ENCODE measurements at places on chromosomes 4 and X.

DNA sequence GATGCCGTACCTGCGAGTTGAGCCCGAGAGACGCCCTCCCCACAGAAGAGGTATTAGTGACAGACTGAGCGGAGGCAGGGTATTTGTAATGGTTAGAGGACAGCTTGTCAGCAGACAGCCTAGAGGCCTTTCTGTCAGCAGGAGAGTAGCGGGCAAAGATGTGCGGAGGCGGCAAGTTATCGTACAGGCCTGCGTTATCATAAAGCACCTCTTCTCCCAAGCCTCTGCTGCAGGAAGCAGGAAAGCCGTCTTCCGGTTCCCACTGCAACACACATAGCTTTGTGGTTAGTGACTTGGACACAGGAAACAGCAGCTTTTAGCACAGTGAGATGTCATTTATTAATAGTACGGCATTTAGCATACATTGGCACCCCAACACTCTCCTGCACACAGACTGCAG, 158.3 kb downstream of the AFAP1 start:
- no peak for DNase-seq

GRCh38 chr4:16897991-16898827, at the start of gene LDB2:
TSS of gene LDB2 (minus strand) at chr4:16898645.
- no peak for DNase-seq

- no peak for DNase-seq
Observed at GRCh38 chrX:13891377-13892140, 74.7 kb upstream of the GPM6B start.

DNA sequence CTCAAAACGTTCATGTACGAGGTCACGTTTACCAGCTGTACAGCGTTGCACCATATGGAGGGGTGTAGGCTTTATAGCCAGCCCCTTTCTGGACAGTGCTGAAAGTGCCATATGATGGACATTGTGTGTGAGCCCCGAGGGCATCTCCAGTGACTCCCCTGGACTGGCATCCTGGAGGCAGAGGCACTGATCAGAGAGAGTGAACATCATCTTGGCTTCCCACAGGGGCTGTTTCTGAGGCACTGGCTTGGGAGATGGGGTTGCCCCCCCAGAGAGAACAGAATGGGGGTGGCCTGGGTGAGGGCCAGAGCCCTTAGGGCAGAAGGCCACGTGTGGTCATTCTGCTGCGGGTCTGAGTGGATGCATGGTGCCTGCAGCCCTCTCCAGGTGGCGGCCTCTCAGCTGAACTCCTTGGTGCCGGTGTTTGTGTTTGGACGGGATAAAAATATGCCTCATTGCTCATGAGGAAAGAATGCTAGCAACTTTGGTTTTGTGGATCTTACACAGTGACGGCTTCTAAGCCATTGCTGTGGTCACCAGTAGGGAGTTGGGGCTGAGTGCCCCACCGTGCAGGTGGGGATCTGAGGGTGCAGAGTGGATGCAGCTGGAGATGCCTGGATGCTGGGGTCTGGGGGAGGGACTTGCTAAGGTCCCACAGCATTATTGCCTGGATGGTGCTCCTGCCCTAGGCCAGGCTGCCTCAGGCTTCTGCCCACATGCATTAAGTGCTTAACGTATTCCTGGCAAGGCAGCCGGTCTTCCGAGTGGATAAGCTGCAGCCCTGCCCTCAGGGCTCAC, 3.4 kb downstream of the WFS1 start:
- DNase-seq = no peak

DNA sequence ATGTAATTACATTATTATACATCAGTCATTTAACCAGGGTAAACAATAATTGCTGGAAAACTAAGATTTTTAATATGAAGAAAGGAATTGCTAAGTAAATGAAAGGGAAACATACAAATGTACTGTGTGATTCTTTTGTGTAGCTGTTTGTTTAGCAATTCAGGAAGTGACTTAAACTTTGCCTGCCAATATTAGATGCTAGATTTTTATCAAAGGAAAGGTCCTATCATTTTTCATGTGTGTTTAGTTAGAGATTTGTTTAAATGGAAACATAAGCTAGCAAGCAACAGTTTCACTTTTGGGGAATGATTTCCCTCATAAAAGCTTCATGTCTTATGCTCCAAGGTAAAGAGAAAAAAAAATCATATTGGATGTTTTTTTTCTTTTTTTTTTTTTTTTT, 95.1 kb upstream of the LIMCH1 start:
- DNase-seq = no peak

DNA sequence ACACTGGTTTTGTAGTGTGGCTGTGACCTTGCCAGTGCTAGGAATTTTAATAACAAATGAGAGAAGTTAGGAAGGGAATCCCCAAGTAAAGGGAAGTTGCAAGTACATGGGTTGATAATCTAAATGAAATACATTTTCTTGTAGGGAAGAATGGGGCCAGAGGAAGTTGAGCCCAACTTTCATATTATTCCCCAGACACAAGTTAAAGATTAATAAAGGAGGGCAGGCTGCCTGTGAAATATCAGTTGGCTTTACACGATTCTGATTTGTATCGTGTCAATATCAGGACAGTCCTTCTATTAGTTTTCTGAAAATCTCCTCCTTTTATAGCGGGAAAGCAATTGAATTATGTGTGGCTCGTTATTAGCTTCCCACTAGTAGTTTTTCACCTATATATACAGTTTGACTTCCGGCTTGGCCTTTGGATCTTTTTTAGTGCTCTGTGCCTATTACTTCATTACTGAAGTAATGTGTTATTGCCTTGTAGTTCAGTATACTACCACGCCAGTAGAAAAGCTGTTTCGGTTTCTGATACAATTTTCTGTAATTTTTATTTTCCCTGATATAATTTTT, 1.7 kb downstream of the PDLIM5 start:
- DNase-seq = no peak

GRCh38 chr4:142386856-142387255, 459.2 kb downstream of the INPP4B start:
- DNase-seq = no peak

DNA sequence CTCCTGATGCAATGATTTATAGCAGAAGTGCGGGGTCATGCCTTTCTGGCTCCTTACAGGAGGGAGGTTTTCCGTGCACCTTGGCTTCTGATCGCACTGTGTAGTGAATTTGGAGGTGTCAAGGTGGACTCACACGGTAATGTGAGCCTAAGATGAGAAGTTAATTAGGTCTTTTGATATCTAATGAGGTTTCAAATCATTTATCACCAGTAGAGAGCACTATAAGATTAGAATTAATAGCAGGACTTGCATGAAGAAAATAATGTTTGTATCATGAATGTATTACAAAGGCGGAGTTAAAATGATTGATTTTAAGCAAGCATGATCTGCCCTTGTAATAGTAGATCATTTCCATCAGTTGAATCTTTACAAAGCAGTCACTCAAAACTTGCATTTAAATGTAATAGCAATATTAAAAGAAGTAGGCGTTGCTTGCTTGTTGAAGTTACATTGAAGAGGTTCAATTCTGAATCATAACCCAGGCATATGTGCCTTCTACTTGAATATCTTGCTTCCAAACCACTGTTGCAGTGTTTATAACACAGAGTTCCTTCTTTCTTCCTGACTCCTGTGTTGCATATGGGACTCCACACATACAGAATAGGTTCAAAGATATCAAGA, 152.1 kb downstream of the FMR1NB start:
- no peak for DNase-seq

DNA sequence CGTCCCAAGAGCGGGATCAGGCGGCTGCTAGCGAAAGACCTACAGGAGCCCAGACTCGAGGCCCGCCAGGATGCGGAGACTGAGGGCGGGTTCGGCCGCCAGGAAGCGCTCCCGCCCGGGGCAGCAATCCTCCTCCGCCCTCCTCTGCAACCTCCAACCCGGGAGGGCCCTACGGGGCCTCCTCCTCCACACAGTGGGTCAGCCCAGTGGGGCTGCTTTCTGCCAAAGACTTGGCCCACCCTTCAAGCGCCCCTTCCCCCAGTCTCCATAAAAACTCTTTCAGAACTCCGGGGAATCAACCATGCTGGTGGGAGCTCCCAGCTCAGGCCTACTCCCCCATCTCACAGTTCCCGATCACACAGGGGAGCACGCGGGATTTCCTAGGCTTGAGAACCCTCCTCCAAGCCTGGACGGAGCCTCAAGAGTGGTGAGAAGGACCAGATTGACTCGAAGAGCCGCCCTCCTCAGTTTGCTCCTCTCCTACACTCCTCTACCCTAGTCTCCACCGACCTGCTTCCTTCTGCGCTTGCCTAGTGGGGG, 77.5 kb downstream of the RLIM start:
- DNase-seq = no peak

- DNase-seq = no peak
Observed at GRCh38 chrX:47503151-47503550, 20.1 kb upstream of the ZNF41 start.

DNA sequence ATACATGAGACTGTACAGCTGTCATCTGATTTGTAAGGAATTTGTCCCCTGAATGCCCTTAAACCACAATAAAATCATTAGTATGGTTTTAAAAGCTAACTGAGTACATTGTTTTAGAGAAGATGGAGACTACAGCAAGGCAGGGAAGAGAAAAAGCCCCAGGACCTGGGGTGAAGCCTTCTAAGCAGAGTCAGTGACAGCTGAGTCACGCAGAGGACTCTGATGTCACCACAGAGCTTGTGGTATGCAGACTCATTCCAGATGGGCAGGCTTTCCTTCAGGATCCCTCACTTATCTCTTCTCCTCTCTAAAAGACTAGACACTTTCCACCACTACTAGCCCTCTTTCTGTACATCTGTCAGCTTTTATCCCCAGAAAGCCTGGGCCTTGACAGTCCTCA, 97.1 kb upstream of the ATOH1 start:
- no peak for DNase-seq

DNA sequence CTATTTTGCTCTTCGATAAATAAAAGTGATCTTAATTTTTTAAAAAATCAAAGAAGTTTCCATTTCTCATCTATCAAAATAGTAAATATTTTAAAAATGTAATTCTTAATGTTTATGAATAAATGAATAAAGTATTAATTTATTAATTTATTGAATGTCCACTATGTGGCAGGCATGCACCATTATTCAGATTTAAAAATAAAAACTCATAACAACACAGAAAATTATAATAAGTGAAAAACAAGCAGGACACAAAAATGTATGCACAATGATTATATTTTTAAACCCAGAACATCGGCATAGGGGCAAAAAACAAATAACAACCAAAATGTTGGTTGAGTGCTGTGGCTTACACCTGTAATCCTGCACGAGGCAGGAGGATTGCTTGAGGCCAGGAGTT, 5.3 kb upstream of the PYURF start:
- no peak for DNase-seq

DNA sequence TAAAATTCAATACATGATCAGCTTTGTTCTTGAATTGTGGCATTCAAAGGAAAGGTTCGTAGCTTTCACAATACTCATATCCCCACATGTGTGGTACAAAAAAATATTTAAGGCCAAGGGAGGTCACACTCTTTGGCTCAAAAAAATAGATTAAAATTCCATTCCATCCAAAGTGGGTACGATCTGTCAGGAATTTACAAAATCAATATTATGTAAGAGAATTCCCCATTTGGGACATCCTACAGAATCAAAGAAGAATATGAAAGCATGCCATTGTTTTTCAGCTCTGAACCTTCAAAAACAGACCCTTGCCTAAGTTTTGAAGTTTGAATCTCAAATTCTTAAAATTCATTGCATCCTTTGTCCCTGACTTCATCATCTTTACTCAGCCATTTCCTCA, 85.8 kb downstream of the MID1 start:
- DNase-seq = no peak

DNA sequence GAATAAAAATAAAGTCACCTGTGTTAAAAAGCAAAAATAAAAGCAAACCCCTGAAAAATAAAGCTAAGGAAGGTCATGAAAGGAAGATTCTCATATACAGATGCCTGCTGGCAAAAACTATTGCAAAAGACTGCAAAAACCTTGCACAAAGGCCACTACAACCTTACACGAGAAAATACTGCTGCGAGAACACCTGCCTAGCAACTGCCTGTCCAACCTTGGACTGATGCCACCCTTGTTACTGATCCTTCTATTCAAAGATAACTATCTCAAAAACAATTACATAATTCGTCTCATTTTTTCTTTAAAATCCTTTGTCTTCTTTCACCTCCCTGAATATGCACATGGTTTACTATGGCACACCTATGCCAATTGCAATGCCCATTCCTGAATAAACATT, 49.6 kb downstream of the SLC2A9 start:
- DNase-seq = no peak

GRCh38 chrX:2967012-2967411, 37.9 kb upstream of the ARSD start:
- no peak for DNase-seq

DNA sequence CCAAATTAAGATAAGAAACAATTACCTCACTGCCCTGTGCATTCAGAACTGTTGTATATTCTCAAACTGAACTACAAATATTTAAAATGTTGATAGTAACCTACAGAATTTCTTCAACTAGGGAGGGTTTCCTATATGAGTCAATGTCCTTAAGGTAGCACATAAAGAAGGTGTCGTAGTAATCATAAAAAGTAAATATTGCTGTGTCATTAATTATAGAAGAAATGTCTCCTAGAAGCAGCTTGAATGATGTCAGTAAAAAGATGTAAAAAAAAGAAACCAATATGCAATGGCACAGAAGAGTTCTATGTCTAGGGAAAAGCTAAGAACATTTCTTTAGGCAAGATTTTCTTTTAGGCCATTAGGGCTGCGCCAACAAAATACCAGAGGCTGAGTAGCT, 559.6 kb upstream of the EPHA5 start:
- no peak for DNase-seq

DNA sequence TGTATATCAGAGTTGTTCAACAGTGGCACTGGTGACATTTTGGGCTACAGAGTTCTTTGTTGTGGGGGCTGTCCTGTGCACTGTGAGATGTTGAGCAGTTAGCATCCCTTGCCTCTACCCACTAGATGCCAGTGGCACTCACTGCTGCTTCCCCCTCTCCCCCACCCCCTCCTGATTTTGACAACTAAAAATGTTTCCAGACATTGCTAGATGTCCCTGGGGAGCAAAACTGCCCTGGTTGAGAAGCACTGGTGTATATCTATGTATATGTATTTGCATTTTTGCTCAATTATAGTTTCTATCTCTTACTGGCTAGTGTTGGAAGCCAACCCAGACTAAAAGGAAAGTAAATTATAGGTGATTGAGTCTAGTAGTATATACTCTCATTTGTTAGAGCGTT, 2.4 kb downstream of the TMEM131L start:
- DNase-seq = peak; percentile 73

GRCh38 chrX:122934131-122934530, 249.9 kb upstream of the GRIA3 start:
- no peak for DNase-seq

DNA sequence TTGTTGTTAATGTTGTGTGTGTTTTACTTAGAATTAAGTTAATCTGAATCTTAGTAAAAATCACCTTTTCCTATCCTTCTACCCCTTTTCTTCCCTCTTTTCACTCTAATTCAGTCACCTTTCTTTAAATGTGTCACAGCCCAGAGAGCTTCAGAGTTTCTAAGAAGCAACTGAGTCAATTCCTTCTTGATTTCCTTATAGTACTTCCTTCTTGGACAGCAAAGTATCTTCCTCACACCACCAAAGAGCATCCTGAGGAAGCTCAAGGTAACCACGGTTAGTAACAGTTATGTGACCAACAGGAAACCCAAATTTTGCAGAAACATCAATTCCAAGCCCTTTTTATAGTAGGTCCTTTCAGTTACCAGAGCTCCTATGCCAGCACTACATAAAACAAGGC, 243.2 kb upstream of the BMP3 start:
- no peak for DNase-seq
